ENCODE measurements at places on chromosomes 4 and X. TPM values are rescaled to one million over a fixed set of nuclear protein-coding genes. Genes with fewer than 3 reads are reported as not detected.

Gene FAT4
- total RNA-seq = 31.3 TPM

DNA sequence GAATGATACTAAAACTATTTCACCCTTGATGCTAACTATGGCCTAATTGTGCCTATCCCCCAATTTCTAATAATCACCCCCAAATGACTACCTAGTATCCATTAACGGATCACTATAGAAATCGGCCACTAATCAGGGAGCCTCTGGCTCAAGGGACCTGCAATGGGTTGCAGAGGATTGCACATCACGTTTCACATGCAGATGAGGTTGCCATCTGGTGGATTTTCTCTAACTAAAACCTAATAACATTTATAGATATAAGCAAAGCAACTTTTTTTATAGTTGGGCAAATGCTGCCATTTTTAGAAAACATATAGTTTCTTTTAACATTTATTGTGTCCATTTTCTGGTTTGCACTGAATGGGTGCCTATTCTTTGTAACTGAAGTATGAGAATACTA is 28.3 kb upstream of the ALG13 start:
- H3K4me3 ChIP-seq = no peak overlapping the region
- DNase-seq = no peak
- peaks cover 2% of the 10 kb centered on the region for H3K27me3 ChIP-seq
- H3K36me3 ChIP-seq = no peaks in the 10 kb centered on the region
- no peak overlapping the region for H3K27ac ChIP-seq

Gene STATH
- not detected for total RNA-seq

Gene KLB
- total RNA-seq = not detected

Gene GABRG1
- total RNA-seq = not detected

DNA sequence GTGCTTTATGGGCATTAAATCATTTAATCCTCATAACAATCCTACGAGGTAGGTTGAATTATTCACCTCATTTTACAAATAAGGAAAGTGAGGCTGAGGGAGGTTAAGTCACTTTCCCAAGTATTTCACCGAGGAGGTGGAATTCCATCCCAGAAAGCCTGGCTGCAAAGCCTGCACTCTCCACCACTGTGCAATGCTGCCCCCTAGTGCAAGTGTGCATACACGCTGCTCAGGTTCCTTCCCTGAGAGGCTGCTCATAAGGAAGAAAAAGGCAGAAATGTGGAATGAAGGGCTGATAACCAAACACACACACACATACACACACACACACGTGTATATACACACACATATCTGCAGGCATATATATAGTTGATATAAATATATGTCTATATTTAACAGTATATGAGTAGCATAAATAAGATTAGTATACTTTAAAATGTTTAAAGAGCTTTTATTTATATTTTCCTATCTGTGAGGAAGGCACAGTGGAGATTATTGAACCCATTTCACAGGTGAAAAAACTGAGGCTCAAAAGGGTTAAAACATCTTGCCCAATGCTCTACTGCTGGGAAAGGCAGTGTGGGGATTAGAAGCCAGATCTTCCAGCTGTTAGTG is 714.5 kb upstream of the TENM3 start:
- H3K27me3 ChIP-seq = peaks cover 70% of the 10 kb centered on the region
- no peaks in the 10 kb centered on the region for H3K4me1 ChIP-seq
- no peaks in the 10 kb centered on the region for H3K36me3 ChIP-seq
- DNase-seq = peak; percentile 79
- H3K27ac ChIP-seq = no peak overlapping the region
- no peak overlapping the region for H3K4me3 ChIP-seq

Gene NSUN7
- total RNA-seq = 1.1 TPM

DNA sequence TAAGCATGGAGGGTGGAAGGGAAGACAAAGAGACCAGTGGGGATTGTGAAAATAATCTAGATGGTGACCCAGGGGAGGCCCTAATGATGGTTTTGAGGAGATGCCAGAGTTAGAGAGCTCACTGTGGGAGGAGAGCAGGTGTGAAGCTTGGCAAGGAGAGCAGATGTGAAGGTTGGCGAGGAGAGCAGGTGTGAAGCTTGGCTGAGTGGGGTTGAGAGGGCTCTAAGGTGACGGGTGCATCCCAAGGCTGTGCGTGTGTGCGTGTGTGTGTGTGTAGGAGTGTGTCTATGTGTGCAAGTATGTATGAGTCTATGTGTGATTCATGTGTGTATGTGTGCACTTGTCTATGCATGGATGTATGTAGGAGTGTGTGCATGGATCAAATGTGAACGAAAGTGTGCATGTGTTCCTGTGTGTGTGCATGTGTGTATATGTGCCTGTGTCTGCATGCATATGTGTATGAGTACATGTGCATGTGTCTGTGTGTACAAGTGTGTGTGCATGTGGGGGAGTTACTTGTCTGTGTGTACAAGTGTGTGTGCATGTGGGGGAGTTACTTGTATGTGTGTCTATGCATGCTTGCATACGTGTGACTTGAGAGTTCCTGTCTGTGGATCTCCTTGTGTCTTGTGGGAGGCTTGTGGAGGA is 72.0 kb downstream of the EVC start:
- H3K27me3 ChIP-seq = no peaks in the 10 kb centered on the region
- no peak overlapping the region for H3K4me3 ChIP-seq
- peaks cover 6% of the 10 kb centered on the region for H3K36me3 ChIP-seq
- no peak overlapping the region for H3K27ac ChIP-seq
- H3K4me1 ChIP-seq = no peaks in the 10 kb centered on the region
- no peak for DNase-seq

- H3K4me3 ChIP-seq = no peak overlapping the region
- no peak for DNase-seq
These were observed 106.4 kb downstream of the RNF150 start for GRCh38 chr4:141026900-141027299.

DNA sequence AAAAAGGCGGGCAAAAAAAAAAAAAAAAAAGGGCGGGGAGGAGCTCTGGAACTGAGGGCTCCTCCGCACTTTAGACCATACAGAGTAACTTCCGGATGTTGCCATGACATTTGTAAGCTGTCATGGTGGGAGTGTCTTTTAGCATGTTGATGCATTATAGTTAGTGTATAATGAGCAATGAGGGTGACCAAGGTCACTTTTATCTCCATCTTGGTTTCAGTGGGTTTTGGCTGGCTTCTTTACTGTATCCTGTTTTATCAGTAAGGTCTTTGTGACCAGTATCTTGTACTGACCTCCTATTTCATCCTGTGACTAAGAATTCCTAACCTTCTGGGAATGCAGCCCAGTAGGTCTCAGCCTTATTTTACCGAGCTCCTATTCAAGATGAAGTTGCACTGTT is 193.4 kb downstream of the UGT8 start:
- H3K4me3 ChIP-seq = no peak overlapping the region
- DNase-seq = no peak
- no peaks in the 10 kb centered on the region for H3K36me3 ChIP-seq
- H3K27ac ChIP-seq = no peak overlapping the region
- no peaks in the 10 kb centered on the region for H3K27me3 ChIP-seq

Gene SSX2
- total RNA-seq = 0.88 TPM

DNA sequence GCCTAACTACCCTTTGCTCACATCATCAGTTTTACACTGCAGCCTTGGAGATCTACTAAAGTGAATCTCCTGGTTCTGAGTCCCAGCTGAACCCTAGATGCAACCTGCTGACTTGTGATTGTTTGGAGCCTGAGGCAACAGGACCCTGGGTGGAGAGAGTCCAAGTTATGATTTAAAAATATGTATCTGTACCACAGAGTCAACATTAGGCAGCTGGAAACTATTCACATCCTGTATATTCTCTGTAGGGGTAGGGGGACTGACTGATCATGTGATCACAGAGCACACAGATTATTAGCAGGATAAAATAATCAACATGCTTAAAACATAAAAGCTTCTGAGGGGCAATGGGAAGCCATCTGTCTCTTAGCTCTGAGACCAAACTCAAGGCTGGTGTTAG is 52.1 kb downstream of the CT47B1 start:
- H3K4me1 ChIP-seq = no peaks in the 10 kb centered on the region
- no peak for DNase-seq
- H3K27ac ChIP-seq = no peak overlapping the region
- no peak overlapping the region for H3K4me3 ChIP-seq

- H3K4me3 ChIP-seq = no peak overlapping the region
- H3K27ac ChIP-seq = no peak overlapping the region
- DNase-seq = peak; percentile 14
- H3K27me3 ChIP-seq = no peaks in the 10 kb centered on the region
- H3K36me3 ChIP-seq = no peaks in the 10 kb centered on the region
These were observed 116.2 kb upstream of the DCLK2 start for GRCh38 chr4:149961876-149962597.

DNA sequence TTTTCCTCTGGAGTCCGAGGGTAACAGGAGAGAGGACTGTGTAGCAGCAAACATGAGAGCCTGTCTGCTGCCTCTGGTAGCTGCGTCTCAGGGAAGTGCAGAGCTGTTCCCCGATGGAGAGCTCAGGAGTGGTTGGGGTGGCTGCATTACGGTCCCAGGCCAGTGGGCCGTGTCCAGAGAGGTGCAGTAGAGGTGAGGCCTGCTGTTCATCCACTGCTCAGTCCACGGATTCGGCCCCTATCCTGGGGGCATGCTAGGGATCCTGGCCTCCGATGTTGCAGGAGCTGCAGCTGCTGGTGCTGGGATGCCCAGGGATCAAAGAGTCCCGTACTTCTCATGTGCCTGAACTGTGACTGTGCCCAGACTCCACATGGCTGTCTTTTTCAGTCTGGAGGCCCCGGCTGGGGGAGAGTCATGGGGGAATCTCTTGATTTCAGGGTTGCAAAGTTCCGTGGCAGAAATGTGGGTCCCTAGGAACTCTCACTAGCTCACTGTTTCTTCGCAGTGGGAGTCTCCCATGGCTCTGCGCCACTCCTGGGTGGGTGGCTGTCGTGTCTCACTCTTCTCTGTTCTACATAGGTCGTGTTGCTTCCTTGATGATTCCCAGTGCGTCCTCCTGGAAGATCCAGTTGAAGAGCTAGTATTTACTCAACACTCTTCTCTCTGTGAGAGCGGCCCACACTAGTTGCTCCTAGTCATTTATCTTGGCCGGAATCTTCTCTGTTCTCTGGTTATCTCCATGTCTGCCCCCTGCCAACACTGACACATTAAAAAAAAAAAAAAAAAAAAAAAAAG is 109.5 kb upstream of the CENPE start:
- H3K27ac ChIP-seq = no peak overlapping the region
- no peak for DNase-seq
- H3K4me3 ChIP-seq = no peak overlapping the region

Gene PLAC1
- 0.87 TPM for total RNA-seq

DNA sequence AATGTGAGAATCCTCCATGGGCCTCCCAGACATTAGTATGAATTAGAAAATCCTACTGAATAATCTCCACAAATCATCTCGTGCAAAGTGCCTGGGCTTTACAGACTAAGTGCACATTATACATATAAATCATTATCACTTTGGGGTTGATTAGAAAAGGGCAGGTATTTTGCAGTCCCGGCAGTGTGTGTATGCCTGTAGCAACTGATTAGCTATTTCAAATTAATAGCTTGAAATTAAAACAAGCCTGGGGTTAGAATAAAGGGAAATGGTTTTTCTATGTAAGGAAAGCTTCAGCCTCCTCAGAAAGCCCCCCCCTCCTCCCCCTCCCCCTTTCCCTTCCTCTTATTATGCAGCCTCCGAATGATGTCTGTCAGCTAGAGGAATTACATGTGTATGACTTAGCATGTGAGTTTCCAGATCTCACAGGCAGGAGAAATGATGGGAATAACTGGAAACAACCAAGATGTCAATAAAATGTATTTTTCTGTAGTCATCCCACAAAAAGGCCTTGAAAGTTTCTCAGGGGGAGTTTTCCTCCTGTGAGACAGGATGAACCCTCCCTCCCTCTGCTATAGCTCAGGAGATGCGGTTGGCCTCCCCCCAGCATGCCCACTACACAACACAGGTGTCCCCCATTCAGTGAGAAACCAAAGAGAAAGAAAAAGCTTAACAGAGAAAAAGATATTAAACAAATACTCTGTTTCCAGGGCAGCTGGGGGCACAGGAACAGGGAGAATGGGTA is 41.2 kb upstream of the RASGEF1B start:
- H3K36me3 ChIP-seq = no peaks in the 10 kb centered on the region
- no peaks in the 10 kb centered on the region for H3K4me1 ChIP-seq
- DNase-seq = no peak

- no peaks in the 10 kb centered on the region for H3K36me3 ChIP-seq
- H3K27me3 ChIP-seq = no peaks in the 10 kb centered on the region
- H3K4me1 ChIP-seq = no peaks in the 10 kb centered on the region
- no peak overlapping the region for H3K27ac ChIP-seq
- DNase-seq = no peak
These were observed 316.2 kb downstream of the GPAT3 start for GRCh38 chr4:83852085-83852451.

Gene GLOD5
- total RNA-seq = not detected

DNA sequence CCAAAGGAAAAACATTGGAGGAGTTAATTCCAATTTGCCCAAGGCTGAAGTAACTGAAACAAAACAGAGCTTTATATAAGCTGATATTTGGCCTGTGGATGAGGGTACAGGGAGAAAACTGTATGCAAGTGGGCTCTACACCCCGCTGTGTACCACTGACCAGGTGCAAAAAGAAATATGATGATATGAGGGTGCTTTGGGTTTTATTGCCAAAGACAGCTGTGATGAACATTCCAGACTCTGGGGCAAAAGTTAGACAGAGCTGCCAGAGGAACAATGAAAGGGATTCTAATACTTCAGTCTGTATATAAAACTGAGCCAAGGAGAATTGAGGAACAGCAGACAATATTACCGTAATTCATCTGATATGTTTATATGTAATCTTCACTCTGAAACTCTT is 117.4 kb downstream of the MID1 start:
- no peaks in the 10 kb centered on the region for H3K36me3 ChIP-seq
- no peaks in the 10 kb centered on the region for H3K27me3 ChIP-seq
- no peak for DNase-seq
- no peak overlapping the region for H3K4me3 ChIP-seq

GRCh38 chr4:156516698-156517097 is 454.9 kb downstream of the PDGFC start:
- peaks cover 78% of the 10 kb centered on the region for H3K4me1 ChIP-seq
- H3K36me3 ChIP-seq = no peaks in the 10 kb centered on the region
- no peak overlapping the region for H3K4me3 ChIP-seq
- no peaks in the 10 kb centered on the region for H3K27me3 ChIP-seq
- DNase-seq = peak; percentile 23
- H3K27ac ChIP-seq = peak overlapping the region; percentile 92

GRCh38 chr4:52604215-52604614 is 54.9 kb downstream of the USP46 start:
- no peak for DNase-seq
- no peaks in the 10 kb centered on the region for H3K36me3 ChIP-seq
- H3K27me3 ChIP-seq = no peaks in the 10 kb centered on the region
- H3K4me3 ChIP-seq = no peak overlapping the region
- H3K4me1 ChIP-seq = no peaks in the 10 kb centered on the region

Gene MAGEE2
- total RNA-seq = not detected

DNA sequence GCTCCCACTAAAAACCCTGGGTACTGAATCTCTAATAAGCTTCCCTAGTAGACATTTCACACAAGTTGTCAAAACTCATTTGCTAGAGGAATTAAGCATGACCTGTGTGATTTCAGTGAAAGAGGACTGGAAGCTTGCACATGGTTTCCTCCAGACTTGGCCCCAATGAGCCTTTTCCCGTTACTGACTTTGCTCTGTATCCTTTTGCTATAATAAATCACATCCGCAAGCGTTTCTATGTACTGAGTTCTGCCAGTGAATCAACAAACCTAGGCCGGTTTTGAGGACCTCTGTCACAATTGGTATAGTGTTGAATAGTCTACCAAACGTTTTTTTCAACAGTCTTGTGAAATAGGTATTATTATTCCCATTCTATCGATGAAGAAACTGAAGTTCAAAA is 8.2 kb downstream of the ATP11C start:
- DNase-seq = no peak
- H3K27me3 ChIP-seq = no peaks in the 10 kb centered on the region
- H3K36me3 ChIP-seq = no peaks in the 10 kb centered on the region
- H3K27ac ChIP-seq = no peak overlapping the region
- H3K4me1 ChIP-seq = peaks cover 37% of the 10 kb centered on the region
